HepG2 (cell line): ENCODE measurements at places on chromosomes 1 and 21.

DNA sequence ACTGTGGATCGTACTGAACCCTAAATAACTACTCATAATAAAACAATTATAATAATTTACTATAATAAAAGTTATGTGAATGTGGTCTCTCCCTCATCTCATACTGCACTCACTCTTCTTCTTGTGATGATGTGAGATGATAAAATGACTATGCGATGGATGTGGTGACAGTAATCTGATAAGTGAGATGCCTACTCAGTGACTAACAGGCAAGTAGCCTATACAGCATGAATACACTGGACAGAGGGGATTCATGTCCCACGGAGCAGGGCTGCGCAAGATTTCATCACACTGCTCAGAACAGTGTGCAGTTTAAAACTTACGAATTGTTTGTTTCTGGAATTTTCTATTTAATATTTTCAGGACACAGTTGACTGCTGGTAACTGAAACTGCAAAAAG lies 304.0 kb downstream of the DUSP10 start:
- H3K4me3 ChIP-seq: no peak overlapping the region
- no peak for DNase-seq
- H3K27ac ChIP-seq: no peak overlapping the region
- H3K36me3 ChIP-seq: no peaks in the 10 kb centered on the region
- no peaks in the 10 kb centered on the region for H3K27me3 ChIP-seq

- DNase-seq: peak; percentile 20
- peaks cover 90% of the 10 kb centered on the region for H3K4me1 ChIP-seq
- H3K27me3 ChIP-seq: no peaks in the 10 kb centered on the region
- H3K36me3 ChIP-seq: no peaks in the 10 kb centered on the region
- no peak overlapping the region for H3K4me3 ChIP-seq
These were observed 2.7 kb downstream of the DIO1 start for GRCh38 chr1:53896635-53897229.

DNA sequence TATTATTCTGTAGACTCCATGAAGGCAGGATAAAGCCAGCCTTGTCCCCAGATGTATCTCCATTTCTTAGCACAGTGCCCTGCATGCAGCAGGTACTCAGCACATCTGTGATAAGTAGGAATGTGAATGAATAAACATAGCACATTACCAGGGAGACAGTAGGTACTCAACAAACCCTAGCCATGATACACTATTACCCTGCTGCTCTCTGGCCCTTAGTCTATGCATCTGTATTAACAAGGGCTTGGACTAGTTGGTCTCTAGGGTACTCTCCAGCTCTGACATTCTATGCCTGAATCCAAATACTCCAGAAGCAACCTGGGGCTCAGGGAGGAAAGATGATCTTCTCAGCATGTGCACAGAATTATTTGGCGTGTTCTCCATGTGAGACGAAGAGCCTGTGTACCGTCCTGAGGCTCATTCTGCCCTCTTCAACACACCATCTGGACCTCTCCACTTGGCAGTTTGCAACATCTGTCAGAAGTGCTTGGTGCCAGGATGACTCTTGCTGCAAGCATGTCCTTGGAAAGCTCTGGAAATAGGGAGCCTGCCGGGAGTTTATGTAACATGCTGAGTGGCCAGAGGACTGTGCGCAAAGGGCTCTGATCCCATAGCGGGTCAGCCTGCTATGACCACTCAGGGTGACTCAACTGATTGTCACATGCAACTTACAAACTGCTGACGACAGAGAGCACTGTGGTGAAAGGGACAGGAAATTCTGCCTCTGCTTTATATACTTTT lies 228.2 kb upstream of the USP24 start:
- DNase-seq: peak; percentile 50
- H3K27ac ChIP-seq: no peak overlapping the region
- no peaks in the 10 kb centered on the region for H3K27me3 ChIP-seq
- no peaks in the 10 kb centered on the region for H3K36me3 ChIP-seq

- DNase-seq: no peak
- peak overlapping the region; percentile 97 for H3K27ac ChIP-seq
- H3K4me1 ChIP-seq: peaks cover 64% of the 10 kb centered on the region
- peaks cover 3% of the 10 kb centered on the region; the same call in 1 of the 3 replicates for H3K36me3 ChIP-seq
- no peak overlapping the region for H3K4me3 ChIP-seq
- H3K27me3 ChIP-seq: no peaks in the 10 kb centered on the region; the same call in 2 of the 3 replicates
These were observed 2.7 kb downstream of the ZBTB7B start for GRCh38 chr1:155005076-155006011.

DNA sequence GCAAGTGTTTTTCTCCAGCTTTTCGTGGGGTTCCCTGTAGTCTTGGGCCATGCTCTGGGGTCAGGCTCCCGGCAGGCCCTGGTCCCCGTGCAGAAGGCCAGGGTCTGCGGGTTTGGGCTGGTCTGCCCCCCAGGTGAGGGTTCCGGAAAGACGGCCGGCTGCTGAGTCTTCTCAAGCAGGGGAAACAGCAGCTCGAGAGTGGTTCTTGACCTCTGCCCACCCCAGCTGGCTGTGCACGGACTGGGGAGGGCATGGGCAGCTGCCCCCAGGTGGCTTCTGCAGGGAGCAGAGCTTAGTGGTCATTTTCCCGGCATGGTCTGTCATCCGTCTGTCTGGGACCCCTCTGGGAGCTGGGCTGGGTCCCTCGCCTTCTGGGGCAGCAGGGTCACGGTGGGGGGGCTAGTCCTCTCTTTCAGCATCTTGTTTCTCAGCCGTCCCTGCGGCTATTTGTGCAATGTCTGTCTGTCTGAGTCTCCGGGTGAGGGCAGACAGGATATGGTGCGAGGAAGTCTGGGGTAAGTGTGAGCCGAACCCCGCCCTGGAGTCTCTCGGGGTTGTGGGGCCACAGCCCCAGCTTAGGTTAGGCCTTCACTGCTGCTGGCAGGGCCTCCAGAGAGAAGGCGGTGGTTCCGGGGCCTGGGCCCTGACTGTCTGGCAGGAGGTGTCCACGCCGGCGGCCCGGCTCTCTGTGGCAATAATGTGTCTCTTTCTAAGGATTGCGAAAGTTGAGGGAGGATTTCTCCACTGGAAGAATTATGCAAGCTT lies 6.1 kb downstream of the SKI start:
- peak overlapping the region; percentile 74 for H3K4me3 ChIP-seq
- peak; percentile 93 for DNase-seq
- no peaks in the 10 kb centered on the region; the same call in 2 of the 3 replicates for H3K27me3 ChIP-seq
- 0 out of 2 replicates have a peak, but pooled peaks cover 1% of the 10 kb centered on the region for H3K36me3 ChIP-seq
- H3K27ac ChIP-seq: peak overlapping the region; percentile 81
